H54 (cell line): ENCODE measurements at places on chromosomes 16 and 17.

DNA sequence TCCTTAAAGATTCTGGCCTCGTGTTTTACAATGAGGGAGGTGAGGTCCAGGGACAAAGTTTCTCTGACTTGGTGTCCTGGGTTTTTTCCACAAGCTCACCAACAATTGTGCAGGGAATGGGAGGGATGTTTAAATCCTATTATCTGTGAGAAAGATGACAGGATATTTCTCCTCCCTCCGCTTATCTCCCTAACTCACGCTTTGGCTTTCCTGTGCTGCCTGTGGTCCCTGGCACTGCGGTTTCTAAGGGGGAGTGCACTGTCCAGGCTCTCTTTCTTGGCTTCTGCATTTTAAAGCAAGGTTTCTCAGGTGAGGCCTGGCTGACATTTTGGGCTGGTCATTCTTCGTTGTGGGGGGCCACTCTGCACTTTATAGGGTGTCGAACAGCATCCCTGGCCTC lies 16.4 kb downstream of the GGA3 start:
- DNase-seq, result no peak

- DNase-seq, result peak; percentile 4
Observed at GRCh38 chr16:8194794-8195193, 395.5 kb downstream of the TMEM114 start.

- no peak for DNase-seq
Observed at GRCh38 chr17:48569674-48570324, 8.4 kb downstream of the HOXB4 start.

GRCh38 chr17:42798383-42799380 lies at the start of the genes CNTD1 and COA3:
CNTD1 (plus strand) TSS chr17:42798861; CDS start chr17:42799068, 207 bp downstream.
COA3 (minus strand) TSS chr17:42798704; CDS start chr17:42798681, 23 bp downstream.
- DNase-seq, result peak; percentile 92

GRCh38 chr17:42214156-42214555 lies 19.9 kb upstream of the GHDC start:
- no peak for DNase-seq

DNA sequence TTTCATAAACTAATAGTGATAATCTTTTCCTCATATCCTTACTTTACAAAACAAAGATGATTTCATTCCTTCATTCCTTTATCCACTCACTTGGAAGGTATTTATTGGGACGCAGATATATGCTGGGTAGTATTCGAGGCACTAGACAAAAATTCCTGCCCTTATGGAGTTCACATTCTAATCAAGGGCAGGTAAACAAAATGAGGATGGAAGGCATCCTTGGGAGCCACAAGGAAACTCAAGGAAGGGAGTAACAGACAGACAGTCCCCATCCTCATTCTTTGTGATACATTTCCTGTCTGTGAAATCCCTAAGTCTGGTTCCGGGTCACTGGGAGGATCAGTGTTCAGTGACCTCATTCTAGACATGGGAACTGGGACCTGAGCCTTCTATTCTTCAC lies 45.2 kb downstream of the SLC6A2 start:
- no peak for DNase-seq

DNA sequence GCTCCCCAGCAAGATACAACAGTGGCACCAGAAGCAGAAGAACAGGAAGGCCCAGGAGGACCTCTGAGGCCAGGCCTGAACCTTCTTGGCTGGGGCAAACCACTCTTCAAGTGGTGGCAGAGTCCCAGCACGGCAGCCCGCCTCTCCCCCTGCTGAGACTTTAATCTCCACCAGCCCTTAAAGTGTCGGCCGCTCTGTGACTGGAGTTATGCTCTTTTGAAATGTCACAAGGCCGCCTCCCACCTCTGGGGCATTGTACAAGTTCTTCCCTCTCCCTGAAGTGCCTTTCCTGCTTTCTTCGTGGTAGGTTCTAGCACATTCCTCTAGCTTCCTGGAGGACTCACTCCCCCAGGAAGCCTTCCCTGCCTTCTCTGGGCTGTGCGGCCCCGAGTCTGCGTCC lies 11.9 kb downstream of the CES3 start:
- no peak for DNase-seq

GRCh38 chr16:62036802-62037135 lies 531 bp upstream of the CDH8 start:
- DNase-seq, result no peak

DNA sequence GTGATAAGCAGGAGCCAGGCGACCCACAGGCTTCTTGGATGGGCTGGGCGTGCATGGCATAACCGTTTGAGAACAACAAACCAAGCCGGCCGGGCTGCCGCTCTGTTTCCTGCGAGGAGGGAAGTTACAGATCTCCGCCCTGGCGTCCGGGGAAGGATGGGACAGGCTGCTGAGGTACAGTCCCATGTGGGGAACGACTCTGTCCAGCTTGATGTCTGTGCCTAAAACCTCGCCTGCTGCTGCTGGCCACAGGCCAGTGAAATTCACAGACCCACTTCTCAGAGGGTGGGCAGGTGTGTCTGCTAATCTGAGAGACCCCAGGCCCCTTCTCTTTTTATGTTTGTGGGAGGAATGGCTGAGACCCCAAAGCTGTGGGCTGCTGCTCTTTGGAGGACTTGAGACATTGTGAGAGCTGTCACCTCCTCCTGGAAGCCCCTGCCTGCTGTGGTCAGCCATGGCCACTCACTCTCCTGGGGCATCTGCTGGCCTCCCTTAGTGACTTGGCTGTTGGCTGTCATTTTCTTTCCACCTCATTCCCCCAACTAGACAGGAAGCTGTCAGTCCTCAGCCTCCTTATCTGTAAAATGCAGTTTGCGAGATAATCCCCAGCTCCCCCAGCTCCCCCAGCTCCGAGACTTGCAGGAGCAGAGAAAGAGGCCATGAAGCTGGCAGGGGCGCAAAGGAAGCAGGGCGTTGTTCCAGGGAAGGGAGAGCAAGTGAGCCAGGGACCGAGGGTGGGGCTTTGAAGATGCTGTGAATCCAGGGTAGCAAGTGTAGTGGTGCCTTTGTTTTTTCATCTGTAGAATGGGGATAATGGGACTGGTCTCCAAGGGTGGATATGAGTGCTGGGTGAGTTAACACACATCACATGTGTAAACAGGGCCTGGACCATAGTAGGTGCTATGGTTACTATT lies 51.0 kb downstream of the CMIP start:
- DNase-seq, result no peak

GRCh38 chr16:14334366-14335080 lies 263.4 kb downstream of the MRTFB start:
- DNase-seq, result no peak

DNA sequence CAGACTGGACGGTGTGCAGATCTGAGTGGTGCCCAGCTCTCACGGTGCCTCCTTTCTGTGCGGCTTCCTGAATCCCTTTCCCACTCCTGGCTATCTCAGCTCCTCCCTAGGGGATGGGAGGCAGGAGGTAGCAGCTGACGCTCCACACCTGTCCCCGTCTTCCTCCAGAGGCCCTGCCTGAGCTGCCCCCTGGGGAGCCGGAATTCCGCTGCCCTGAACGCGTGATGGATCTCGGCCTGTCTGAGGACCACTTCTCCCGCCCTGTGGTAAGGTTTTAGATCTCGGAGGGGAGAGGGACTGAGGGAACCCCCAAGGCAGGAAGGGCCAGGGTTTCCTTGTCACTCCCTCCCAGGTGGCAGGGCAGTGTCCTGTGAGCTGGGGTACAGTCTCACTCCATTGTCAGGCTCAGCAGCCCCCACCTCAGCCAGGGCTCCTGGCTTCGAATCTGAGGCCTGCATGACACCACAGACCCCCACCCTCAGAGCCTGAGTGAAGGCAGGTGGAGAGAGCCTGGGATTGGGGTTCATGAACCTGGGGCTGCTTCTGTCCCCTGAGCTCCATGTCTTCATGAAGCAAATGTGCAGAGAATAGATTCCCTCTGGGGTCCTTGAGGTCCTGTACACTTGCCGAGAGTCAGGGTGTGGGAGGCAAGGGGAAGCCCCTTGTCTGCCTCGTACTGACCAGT lies 6.6 kb downstream of the DEF8 start:
- DNase-seq, result no peak

DNA sequence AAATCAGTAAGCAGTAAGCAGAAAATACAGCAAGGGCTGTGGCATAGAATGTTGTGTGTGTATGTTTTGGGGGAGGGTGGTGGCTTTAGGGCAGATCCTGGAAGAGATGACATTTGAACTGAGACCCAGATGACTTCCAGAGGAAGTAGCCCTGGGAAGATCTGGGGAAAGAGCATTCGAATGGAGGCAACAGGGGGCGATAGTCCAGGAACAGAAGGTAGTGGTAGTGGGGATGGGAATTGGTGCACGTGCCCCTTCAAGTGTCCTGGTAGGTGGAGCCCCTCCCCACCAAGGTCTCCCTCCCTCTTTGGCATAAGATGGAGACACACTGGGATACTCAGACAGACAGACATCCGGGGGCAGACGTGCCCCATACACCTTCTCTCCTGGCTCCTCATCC lies 14.1 kb downstream of the ARHGEF15 start:
- no peak for DNase-seq

- DNase-seq, result no peak
Observed at GRCh38 chr16:8346294-8346693, 244.0 kb downstream of the TMEM114 start.

- no peak for DNase-seq
Observed at GRCh38 chr17:67376415-67376736, 705 bp upstream of the PITPNC1 start.

DNA sequence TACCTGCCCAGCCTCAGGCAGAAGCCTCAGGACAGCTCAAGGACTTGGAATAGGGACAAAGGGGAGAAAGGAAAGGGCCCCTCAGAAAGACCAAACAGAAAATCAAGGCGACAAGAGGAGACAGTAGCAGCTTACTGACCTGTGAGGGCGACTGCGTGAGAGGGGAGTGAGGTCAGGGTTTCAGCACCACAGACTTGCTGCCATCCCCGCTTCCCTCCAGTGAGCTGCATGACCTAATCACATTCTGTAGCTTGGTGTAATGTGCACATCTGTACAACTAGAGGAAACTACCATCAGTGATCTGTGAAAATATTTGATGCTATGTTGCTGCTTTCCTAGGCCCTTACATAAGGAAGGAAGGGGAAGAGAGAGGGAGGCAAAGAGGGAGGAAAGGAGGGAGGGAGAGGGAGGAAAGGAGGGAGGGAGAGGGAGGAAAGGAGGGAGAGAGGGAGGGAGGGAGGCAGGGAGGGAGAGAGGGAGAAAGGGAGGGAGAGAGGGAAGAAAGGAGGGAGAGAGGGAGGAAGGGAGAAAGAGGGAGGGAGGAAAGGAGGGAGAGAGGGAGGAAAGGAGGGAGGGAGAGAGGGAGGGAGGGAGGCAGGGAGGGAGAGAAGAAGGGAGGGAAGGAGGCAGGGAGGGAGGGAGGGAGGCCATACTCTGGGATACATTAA lies 404.9 kb upstream of the CDH5 start:
- DNase-seq, result no peak

- no peak for DNase-seq
Observed at GRCh38 chr16:7775072-7775488, 442.4 kb downstream of the RBFOX1 start.

DNA sequence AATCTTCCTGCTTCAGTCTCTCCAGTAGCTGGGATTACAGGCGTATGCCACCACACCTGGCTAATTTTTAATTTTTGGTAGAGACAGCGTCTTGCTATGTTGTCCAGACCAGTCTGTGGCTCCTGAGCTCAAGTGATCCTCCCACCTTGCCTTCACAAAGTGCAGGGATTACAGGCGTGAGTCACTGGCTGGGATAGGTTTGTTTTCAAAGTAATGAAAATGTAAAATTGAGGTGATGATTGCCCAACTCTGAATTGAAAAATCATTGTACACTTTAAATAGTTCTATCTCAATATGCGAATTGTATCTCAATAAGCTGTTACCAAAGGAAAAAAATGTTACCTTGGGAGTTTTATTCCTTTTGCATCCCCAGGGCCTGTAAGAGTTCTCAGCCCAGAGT lies 1.2 kb upstream of the AMFR start:
- no peak for DNase-seq

DNA sequence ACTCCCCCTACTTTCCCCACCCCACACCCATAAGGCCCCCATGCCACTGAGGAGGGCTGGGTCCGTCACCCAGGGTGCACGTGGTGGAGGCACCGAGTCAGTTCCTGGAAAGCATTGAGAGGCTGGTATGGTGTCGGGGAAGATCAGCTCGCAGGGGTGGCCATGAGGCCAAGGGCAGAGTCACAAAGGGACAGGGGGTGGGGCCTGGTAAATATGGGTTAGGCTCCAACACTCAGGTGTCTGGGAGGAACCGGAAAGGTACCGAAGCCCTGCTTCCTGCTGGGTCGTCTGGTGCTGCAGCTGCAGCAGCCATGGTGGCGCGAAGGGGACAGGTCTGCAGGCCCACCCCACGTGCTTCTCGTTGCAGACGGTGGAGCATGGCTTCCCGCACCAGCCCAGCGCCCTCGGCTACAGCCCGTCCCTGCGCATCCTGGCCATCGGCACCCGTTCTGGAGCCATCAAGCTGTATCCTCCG lies 30.2 kb downstream of the LLGL2 start:
- no peak for DNase-seq

DNA sequence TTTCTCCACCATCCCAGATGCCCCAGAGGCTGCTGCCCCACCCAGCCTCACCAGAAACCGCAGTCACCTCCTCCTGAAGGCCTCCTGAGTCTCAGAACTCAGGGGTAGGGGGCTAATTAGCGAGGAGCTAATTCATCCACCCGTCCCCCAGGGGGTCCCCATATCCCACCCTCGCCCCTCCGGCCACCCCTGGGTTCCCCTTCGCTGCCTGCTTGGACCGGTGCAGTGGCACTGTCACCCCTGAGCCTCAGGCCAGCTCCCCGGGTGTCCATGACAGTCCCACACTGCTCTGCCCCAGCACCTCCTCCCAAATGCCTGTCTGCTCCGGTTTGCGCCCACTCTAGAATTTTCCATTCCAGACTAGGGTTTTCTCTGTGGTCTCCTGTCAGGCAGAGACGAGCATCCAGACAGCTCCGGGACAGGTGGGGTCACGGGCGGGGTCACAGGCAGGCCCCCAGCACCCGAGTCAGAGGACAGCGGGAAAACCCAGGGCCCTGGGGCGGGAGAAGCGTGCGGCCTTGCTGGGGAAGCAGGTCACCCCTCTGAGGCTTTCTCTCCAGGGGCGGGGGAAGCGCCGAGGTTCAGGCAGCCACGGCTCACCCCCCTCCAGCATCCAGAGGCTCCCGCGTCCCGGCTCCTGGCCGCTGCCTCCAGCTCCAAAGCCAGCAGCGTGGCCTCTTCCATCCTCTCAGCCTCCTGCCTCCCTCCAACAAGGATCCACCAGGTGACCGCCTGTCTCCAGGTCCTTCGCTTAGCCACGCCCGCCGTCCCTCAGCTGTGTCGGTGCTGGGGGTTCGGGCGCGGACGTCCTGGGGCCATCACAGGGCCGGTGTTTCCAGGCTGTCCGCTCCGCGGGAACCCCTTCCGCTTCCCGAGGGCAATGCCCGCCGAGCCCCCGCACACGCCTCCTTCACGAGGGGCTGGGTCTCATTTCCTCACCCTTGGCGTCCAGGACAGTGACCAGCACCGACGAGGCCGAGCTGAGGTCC lies 3.1 kb upstream of the PERCC1 start:
- no peak for DNase-seq

GRCh38 chr17:6218333-6218732 lies 148.2 kb downstream of the WSCD1 start:
- DNase-seq, result no peak

DNA sequence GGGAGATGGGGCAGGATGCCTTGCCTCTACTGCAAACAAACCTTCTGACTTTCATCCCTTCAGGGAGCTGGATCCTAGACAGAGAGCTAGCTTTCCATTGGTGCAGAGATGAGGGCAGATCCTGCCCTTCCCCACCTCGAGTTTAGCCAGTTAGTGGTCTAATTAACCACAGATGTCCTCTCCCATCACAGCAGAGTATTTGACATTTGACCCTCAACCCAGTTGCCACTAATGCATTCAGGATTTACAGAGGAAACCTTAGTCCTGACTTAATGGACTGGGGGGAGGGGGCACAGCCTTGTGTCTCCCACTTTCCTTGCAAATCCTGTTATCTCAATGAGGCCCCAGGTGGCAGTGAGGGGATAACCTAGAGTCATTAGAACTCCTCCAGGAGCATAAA lies 10.2 kb downstream of the PIP4K2B start:
- DNase-seq, result no peak
